ENCODE measurements at places on chromosomes 6 and 20.

GRCh38 chr20:47529840-47530239 lies 28.2 kb downstream of the NCOA3 start:
- H3K36me3 ChIP-seq: peaks cover 27% of the 10 kb centered on the region
- H3K4me1 ChIP-seq: no peaks in the 10 kb centered on the region
- H3K27ac ChIP-seq: no peak overlapping the region

DNA sequence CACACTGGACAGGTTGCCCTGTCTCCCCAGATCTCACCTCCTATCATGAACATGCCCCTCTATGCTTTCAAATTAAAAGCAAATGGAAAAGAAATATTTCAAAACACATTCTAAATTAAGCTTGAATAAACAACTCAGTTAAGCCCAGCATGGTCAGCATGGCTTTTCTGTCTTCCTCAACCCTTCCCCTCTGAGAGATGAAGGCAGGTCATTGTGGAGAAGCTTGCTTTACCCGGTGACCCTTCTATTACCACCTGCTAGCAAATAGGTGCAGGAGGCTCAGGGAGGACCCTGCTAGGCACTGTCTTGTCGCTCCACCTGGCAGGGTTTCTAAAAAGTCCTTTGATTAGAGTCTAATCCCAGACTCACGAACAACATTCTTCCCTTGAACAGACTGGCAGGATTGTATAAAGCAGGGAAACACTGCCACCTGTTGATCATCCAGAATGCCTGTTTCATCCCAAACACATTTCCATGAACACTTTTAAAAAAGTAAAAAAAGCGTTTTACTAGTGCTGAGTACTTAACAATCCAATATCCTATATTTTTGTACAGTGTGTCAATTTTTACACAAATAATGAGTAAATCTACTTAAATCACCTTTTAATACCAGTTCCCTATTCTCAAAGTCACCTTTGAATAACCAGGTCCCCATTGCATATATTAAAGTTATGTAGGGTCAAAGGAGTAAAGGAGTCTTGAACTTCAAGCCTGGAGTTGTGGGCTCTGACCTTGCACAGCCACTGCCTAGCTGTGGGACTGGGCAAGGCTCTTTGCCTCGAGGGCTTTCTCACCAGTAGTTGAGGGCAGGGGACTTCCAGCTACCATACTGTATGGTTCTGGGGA lies 75.5 kb downstream of the GPR6 start:
- H3K27me3 ChIP-seq: no peaks in the 10 kb centered on the region
- H3K27ac ChIP-seq: no peak overlapping the region
- H3K36me3 ChIP-seq: no peaks in the 10 kb centered on the region
- no peak overlapping the region for H3K4me3 ChIP-seq
- DNase-seq: no peak

GRCh38 chr6:50815436-50816114 lies 3.1 kb upstream of the TFAP2B start:
- DNase-seq: no peak
- no peaks in the 10 kb centered on the region for H3K4me1 ChIP-seq
- no peak overlapping the region for H3K27ac ChIP-seq
- peak overlapping the region; percentile 42 for H3K4me3 ChIP-seq
- H3K36me3 ChIP-seq: no peaks in the 10 kb centered on the region

GRCh38 chr6:90386399-90387382 lies 90.0 kb upstream of the BACH2 start:
- H3K4me1 ChIP-seq: no peaks in the 10 kb centered on the region
- no peaks in the 10 kb centered on the region for H3K36me3 ChIP-seq
- H3K4me3 ChIP-seq: no peak overlapping the region

GRCh38 chr6:288866-289265 lies 3.4 kb upstream of the DUSP22 start:
- DNase-seq: no peak
- peaks cover 3% of the 10 kb centered on the region for H3K27me3 ChIP-seq
- no peaks in the 10 kb centered on the region for H3K36me3 ChIP-seq
- H3K4me3 ChIP-seq: no peak overlapping the region

- H3K4me1 ChIP-seq: no peaks in the 10 kb centered on the region
- no peak overlapping the region for H3K27ac ChIP-seq
- H3K27me3 ChIP-seq: peaks cover 19% of the 10 kb centered on the region
Observed at GRCh38 chr20:25120457-25120856, 38.5 kb upstream of the VSX1 start.

- peak overlapping the region; percentile 99 for H3K27ac ChIP-seq
- no peak overlapping the region for H3K4me3 ChIP-seq
- no peak for DNase-seq
- H3K4me1 ChIP-seq: peaks cover 35% of the 10 kb centered on the region
Observed at GRCh38 chr6:90096818-90097217, 199.8 kb downstream of the BACH2 start.

GRCh38 chr6:119454714-119455113 lies 105.2 kb upstream of the MAN1A1 start:
- H3K27me3 ChIP-seq: peaks cover 3% of the 10 kb centered on the region
- H3K4me3 ChIP-seq: no peak overlapping the region
- H3K27ac ChIP-seq: no peak overlapping the region

DNA sequence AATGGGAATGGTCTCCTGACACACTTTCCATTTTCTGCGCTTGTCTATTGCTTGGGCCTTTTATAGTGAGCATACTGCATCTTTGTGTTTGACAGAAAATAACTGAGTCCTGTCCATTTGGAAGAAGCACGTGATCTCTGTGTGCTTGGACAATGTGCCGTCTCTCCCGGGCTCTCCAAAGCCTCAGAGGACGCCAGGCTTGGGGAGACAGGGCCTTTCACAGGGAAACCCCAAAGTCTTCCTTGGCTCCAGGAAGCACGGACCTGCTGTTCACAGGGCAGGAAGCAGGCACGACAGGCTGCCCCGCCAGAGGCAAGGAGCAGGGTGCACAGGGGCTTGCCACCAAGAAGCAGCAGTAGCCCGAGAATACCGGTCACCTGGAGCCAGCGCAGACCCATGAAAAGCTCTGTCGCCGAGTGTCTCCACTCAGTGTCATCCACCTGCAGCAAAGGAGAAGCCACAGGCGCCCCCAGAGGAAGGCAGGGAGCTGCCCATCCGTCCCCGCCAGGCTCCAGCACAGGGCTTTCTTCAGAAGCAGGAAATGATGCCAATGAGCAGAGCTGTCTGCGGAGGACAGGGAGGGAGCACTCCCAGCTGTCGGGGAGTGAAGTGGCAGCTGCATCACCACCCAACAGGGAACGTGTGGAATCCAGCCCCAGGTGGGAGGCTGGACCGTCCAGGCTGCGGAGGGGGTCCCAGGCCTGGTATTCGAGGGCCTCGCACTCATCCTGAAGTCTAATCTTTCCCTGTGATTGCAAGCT lies 135.1 kb downstream of the AGPAT4 start:
- no peak for DNase-seq
- no peak overlapping the region for H3K27ac ChIP-seq
- H3K27me3 ChIP-seq: no peaks in the 10 kb centered on the region
- H3K4me1 ChIP-seq: peaks cover 3% of the 10 kb centered on the region
- H3K4me3 ChIP-seq: no peak overlapping the region
- H3K36me3 ChIP-seq: no peaks in the 10 kb centered on the region

All from RWPE2 (cell line).